ENCODE measurements at places on chromosomes 5 and 9. TPM values are rescaled to one million over a fixed set of nuclear protein-coding genes. Genes with fewer than 3 reads are reported as not detected.

The UHRF2 gene
- polyA plus RNA-seq, result 14.2 TPM

The NEUROG1 gene
- not detected for polyA plus RNA-seq

The IL33 gene
- 3.7 TPM for polyA plus RNA-seq

The AHRR gene
- polyA plus RNA-seq, result 0.71 TPM

The SH3GL2 gene
- 20.0 TPM for polyA plus RNA-seq

The IL12B gene
- not detected for polyA plus RNA-seq

The SMC2 gene
- polyA plus RNA-seq, result 2.5 TPM

The FOXD1 gene
- polyA plus RNA-seq, result 2.5 TPM

The KCNN2 gene
- 1.7 TPM for polyA plus RNA-seq

The CER1 gene
- 0.45 TPM for polyA plus RNA-seq

The MUSK gene
- polyA plus RNA-seq, result not detected

The GRIA1 gene
- polyA plus RNA-seq, result not detected

The UBE2D2 gene
- polyA plus RNA-seq, result 118 TPM

The ZDHHC11 gene
- polyA plus RNA-seq, result 1.6 TPM

The PCDHA5 gene
- polyA plus RNA-seq, result not detected

The AGXT2 gene
- polyA plus RNA-seq, result 215 TPM

The PIK3R1 gene
- polyA plus RNA-seq, result 26.6 TPM

Measured in kidney (tissue), 22 donors.